ENCODE measurements at places on chromosomes 6 and 20.
A peak's percentile ranks its signal among the peaks of the same experiment; 100 is the strongest.

GRCh38 chr6:6701864-6702263 is 113.3 kb downstream of the LY86 start:
- DNase-seq = no peak

DNA sequence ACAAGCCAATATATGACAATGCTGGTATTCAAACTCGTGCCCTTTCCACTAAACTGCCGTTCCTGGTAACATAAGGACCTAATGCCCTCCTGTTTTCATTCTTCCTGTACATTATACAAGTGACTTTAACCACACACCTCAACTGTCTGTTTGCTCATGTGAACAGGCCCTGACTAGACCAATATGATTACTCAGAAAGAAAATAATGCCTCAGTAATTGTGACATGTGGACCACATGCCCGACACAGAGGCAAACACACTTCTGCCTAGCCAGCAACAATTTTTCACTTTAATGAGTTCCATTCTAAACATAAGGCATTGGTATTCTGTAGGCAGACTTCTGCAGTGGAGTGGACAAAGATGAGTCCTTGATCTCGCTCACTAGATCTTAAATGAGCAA is 30.0 kb downstream of the SLC22A16 start:
- no peak for DNase-seq

GRCh38 chr6:95364016-95364604 is 213.2 kb upstream of the MANEA start:
- peak; percentile 5 for DNase-seq

- DNase-seq = no peak
Observed at GRCh38 chr6:157732416-157733161, 90.5 kb upstream of the SNX9 start.

- DNase-seq = no peak
Observed at GRCh38 chr6:43763812-43764522, 6.0 kb upstream of the VEGFA start.

DNA sequence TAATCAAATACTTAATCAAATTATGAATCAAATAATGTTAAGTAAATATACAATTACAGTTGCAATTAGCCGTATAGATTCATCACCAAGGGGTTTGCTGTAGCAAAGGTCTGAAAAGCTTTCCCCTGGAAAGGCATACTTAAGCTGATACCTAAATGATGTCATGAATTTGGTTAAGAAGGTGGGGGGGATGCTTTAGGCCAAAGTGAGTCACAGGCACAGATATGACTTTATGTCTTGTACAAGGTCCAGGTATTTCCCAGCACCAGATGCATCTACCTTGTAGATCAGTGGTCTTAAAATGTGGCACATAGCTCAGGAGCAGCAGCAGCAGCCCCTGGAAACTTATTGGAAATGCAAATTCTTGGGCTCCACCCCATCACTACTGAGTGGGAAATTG is 557.3 kb upstream of the CDH4 start:
- no peak for DNase-seq

DNA sequence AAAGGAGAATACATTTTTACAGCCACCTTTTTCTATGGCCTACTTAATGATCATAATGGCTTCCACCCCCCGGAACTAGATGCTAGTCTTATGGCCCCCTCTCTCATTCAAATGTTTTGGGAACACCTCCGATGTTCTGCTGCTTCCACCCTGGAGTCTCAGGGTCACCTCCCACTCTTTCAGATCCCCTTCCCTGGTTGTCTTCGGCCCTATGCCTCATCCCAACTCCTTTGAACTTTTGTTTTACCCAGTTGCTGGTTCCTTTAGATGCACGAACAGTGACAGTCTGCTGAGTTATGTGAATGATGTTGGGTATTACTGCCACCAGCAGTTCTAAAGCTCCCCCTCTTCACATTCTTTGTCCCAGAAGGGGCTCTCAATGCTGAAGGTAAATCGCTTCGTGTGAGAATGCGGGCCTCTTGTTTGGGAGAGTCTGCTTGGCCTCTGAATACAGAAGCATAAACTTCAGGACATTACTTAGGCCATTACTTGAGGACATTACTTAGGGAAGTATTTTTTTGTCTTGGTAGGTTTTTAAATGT is 309.1 kb downstream of the SOX4 start:
- no peak for DNase-seq

DNA sequence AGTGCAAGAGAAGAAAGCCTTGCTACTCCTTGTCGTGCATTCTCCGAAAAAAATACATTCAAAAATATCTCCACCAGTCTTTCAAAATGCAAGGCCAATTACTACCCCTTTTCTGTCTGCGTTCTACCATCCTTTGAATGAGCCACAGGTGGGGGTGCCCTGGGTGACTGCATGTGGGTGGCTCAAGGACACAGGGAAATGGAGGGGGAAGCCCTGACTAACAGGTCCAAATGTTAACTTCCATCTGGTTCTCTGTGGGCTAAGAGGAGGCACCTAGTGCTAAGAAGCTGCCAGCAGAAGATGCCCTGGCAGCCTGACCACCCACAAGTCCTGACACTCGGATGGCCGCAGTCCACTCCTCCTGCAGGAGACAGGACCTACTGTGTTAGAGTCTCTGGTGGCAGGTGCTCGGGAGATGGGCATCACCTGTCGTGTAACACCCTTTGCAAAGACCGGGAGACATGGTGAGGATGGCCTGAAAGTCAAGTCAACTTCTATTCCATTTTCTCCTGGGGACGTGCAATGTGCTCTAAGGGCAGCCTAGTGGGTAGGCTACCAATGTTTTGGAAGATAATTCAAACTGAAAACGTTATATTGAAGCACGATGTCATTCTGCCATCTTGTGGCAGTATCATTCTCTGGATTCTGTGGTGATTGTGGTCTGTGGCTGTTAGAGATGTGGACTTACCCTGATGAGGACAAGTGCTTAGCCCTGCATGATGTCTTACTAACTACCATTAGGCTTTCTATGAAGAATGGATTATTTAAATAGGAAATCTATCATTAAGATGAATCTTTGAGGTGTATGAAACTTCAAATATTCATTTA is 27.4 kb upstream of the IGF2R start:
- DNase-seq = peak; percentile 14

GRCh38 chr20:39155971-39156370 is 193.8 kb downstream of the DHX35 start:
- DNase-seq = no peak

All from hepatic stellate cell (primary cell).